ENCODE measurements at places on chromosomes 2 and 18.

GRCh38 chr2:112877423-112877822 lies 33.5 kb upstream of the IL37 start:
- DNase-seq: no peak

GRCh38 chr18:63099091-63099840 lies 220.3 kb downstream of the BCL2 start:
- no peak for DNase-seq

GRCh38 chr18:44520981-44521667 lies 159.6 kb upstream of the SETBP1 start:
- no peak for DNase-seq

DNA sequence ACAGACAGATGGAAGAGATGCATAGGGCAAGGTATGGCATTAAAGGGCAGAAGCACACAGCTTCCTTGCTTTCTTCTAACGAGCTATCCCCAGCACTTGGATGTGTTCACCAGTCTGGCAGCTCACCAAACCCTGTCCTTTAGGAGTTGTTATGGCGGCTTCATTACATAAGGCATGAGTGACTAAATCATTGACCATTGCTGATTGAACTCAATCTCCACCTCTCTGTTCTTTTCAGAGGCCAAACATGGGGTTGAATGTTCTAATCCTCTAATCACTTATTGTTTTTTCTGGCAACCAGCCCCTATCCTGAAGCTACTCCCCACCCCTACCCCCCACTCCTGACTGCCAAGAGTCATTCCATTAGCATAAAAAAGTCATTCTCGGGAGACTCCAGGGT lies 301.8 kb downstream of the XIRP2 start:
- DNase-seq: peak; percentile 44

GRCh38 chr2:19490846-19491435 lies 132.5 kb upstream of the OSR1 start:
- DNase-seq: no peak

- no peak for DNase-seq
Measured at GRCh38 chr2:4715065-4715464, 977.1 kb upstream of the SOX11 start.

DNA sequence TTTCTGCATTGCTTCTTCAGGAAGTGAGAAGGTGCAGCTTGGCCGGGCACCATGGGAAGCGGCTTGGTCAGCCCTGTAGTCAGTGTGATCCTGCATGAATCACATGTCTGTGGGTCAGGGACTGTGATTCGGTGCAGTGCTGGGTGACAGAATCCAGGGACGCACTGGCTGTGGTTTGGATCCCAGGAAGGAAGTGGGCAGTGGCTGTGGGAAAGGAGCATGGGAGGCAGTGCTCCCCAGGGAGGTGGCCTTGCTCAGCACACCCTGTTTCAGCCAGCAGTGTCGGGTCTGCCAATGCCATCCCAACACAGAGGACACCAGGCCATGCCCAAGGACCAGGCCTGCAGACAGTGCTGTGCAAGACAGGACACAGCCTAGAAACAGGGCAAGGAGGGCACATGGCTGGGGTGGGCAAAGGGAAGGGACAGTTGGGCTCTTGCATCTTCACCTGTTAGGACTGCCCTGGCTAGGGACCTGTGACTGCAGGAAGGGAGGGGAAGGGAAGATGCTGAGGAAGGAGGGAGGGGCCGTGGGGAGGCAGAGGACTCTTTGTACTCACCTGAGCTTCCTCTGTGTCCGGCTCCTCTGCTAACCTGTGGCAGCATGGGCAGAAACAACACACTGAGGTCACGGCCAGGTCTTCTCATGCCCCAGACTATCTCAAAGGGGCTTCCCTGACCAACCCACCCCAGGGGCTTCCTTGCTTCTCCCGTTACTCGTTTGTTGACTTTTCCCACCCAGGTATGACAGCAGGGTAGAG lies 37.2 kb upstream of the DNMT3A start:
- no peak for DNase-seq

DNA sequence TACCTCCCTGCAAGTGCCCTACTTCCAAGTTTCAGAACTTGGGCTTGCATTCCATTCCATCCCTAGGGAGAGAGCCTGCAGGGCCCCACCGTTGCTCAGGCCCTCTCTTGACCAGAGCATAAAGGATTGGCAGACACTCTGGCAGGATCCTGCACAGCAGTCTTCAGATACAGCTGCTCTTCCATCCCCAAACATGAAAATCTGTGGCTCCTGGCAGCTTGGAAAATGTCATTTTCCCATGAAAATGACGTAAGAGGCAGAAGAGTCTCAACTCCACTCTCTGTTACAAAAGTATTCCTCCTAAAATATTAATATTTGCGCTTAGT lies 162.6 kb downstream of the GFPT1 start:
- DNase-seq: no peak

- no peak for DNase-seq
Measured at GRCh38 chr2:88540346-88540745, 86.9 kb downstream of the EIF2AK3 start.

DNA sequence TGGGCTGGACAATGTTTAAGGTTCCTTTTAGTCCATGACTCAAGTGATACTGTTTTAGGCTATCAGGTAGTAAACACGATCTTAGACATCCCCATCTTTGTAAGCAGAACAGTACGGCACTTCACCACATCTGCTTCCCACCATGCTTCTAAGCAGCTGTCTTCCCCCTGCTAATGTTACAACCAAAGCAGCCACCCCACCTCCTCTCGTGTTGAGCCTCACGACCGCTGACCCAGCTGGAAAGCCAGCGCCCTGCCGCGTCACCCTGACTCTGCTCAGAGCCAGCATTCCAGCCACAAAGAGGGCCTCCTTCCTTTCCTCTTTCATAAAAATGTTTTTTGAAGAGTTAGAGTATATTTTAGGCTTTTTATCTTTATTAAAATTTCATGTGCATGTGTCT lies 9.4 kb downstream of the MTERF4 start:
- no peak for DNase-seq

DNA sequence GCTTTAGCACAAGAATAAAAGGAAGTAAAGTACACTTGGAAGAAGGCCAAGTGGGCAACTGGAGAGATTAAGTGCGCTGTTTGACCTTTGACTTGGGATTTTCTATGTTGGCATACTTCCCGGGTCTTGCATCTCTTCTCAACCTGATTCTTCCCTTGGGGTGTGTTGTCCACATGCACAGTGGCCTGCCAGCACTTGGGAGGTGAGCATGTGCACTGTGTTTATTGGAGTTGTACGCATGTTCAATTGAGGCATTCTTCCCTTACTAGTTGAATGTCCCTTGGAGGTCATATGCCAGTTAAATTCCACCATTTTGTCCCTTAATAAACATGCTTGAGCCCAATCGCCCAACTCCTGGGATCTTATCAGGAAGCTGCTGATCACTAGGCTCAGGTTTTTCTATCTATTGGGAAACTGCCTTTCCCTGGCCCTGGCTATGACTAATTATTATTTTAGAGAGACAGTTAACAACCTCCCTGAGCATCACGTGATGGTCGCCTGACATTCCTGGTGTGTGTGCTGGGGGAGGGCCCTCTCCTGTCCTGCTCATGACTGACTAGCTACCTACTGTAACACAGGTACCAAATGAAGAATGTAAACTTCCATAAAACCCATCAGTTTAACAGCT lies 62.5 kb upstream of the RAPGEF4 start:
- DNase-seq: no peak

Data from NCI-H1092 treated with DMSO at 0.1 percent for 48 hours (cell line).